ENCODE measurements at places on chromosomes 3 and 15.

DNA sequence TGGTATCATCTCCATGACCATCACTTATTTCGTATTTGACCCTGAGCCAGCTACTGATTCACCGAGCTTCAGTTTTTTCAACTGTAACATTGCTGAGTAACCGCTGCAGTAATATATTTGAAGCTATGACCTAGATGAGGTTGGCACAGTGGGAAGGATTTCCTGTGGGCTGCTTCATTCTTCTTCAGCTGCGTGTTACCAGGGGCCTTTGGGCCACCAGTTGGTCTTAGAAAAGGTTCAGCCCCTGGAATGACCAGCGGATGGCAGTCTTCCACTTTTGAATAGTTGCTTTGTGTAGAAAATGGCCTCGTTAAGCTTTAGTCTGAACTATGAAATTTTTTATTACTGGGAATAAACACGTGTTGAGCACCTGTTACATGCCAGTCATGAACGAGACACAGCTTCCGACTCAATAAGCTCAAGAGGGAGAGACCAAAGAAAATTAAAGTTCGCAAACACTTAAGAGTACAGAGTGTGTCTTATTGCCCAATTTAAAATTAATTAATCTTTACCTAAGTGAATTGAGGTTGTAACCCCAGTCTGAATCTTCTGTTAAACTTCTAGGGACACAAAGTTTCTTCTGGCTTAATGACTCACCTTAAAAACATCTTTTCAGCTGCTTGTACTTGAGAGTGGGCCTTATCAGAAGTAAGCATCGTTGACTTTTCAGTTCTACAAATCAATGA, 57.6 kb upstream of the NR2E3 start:
- no peak for DNase-seq

- DNase-seq, result no peak
Measured at GRCh38 chr3:136858381-136858780, 3.6 kb upstream of the NCK1 start.

DNA sequence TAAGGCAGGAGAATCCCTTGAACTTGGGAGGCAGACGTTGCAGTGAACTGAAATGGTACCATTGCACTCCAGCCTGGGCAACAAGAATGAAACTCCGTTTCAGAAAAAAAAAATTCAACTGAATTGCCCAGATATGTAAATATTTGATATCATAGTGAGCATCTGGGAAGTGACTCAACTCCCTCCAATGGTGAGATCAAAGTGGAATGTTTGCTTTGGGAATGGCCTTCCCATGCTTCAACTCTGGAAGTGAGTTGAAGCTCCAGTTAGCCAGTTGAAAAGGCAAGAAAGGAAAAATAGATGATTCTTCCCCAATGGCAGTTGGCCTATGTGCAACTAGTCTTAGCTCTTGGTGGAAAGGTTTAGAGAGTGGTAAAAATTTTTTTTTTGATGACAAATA, 131.6 kb upstream of the CMC1 start:
- DNase-seq, result no peak

- no peak for DNase-seq
Measured at GRCh38 chr15:77352887-77353286, 67.0 kb downstream of the PEAK1 start.

DNA sequence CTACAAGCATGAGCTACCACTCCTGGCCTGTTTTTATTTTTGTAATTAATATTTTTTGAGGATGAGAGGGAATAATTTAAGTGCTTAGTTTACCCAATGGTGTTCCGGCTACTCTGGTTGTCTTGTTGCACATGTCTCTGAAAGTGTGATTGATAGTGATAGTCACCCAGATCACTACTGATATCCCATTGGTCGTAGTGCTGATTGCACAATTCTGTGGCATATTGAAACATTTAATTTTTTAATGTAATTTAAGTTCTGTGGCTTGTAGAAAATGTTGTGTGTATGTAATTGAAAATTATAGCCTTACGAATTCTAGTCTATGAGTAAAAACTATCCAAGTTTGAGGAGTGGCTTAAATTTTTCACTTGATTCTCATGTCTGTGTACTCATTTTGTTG, 11.9 kb downstream of the ARIH2 start:
- DNase-seq, result no peak

- no peak for DNase-seq
Measured at GRCh38 chr3:117842086-117842485, 1132.5 kb downstream of the TUSC7 start.

Data from SIG-M5 (cell line).